HS-5 (cell line): ENCODE measurements at places on chromosomes 3 and 15.

- DNase-seq = peak; percentile 91
These were observed 152.7 kb downstream of the SUCNR1 start for GRCh38 chr3:152026033-152026556.

DNA sequence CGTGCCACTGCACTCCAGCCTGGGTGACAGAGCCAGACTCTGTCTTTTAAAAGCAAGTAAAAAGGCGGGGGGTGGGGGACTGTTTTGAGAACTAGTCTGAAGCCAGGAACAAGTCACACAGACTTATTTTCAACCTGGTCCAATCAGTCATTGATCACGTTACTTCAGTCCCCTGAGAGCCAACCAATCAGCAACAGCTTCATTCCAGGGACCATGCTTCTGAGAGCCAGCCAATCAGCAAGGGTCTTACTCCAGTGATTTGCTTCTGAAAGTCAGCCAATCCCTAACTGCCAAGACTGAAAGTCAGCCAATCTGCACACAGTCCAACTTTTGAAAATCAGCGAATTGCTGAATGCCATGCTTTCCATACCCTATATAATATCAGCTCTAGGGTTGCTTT, 48.6 kb upstream of the C15orf39 start:
- no peak for DNase-seq

GRCh38 chr3:11494131-11494916, 149.4 kb downstream of the VGLL4 start:
- no peak for DNase-seq

GRCh38 chr3:46419816-46420215, 12.8 kb downstream of the CCRL2 start:
- DNase-seq = no peak

DNA sequence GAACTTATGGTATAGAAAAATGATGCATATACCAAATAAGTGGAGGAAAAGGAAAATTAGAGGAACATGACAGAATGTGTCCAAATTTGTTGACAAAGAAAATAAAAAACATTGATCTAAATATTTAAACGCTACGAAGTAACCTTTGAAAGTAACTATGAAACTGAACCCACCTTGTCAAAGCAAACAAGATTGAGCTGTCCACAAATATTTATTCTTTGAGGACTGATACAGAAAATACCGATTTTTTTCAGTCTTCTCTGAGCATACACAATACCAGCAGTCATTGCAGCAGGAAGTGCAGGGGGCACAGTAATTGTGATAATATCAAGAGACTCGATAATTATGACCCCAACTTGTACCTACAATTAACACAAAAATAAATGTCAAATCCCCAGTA, 40.0 kb downstream of the ATP13A3 start:
- DNase-seq = no peak

DNA sequence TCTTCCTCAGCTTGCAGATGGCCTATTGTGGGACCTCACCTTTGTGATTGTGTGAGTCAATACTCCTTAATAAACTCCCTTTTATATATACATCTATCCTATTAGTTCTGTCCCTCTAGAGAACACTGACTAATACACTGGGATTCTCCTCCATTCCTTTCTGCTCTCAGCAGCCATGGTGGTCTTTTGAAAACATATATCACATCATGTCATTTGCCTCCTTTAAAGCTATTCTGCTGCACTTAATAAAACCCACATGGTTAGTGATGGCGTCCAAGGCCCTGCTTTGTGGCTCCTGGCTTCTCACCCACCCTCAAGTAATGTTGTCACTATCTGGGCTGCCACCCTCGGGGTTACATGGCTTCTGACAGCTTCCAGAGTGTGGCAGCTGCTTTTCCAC, 169.5 kb downstream of the CADPS start:
- no peak for DNase-seq

- no peak for DNase-seq
These were observed 61.7 kb downstream of the IL1RAP start for GRCh38 chr3:190575437-190576185.

- no peak for DNase-seq
These were observed 454.6 kb downstream of the FOXP1 start for GRCh38 chr3:71128961-71129360.

GRCh38 chr3:123002100-123002748, 25.3 kb downstream of the SEMA5B start:
- no peak for DNase-seq

- no peak for DNase-seq
These were observed 50.3 kb upstream of the SELENOK start for GRCh38 chr3:53941950-53942349.
